Esophagus muscularis mucosa (tissue), 4 donors: ENCODE measurements at places on chromosomes 12 and 14. TPM values are rescaled to one million over a fixed set of nuclear protein-coding genes. Genes with fewer than 3 reads are reported as not detected.

DNA sequence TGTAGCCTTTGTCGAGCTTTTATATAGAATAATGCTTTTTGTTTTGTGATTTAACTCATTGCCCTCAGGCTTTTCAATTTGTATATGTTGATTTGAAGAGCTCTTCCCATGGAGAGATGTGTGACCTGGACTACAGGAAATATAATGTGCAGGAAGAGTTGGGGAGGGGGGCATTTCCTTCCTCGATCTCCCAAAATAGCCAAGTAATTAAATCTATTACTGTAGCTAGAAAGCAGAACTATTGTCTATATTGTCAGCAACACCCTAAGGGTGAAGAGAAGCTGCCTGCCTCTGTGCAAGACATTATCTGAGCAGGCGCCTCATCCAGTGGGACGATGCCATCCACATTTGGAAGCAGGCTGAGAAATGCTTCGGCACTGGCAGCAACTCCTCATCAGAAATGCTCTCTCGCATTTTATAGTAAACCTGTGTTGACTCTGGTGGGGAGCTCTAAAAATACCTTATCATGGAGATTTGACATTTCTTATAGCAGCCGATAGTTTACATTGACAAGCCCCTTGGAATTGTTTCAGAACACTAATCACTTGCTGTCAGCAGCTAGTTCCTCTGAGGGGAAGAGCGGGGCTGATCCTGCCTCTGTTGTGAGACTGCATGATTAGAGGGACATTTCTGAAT lies 392.5 kb upstream of the RGS6 start:
- H3K4me3 ChIP-seq, result peak overlapping the region; percentile 25

- peak overlapping the region; percentile 8 for H3K4me3 ChIP-seq
- no peaks in the 10 kb centered on the region for H3K27me3 ChIP-seq
- no peaks in the 10 kb centered on the region for H3K36me3 ChIP-seq
Measured at GRCh38 chr12:89384050-89384758, 31.9 kb upstream of the DUSP6 start.

GRCh38 chr14:93025055-93025454 lies 90.7 kb downstream of the ITPK1 start:
- no peaks in the 10 kb centered on the region for H3K36me3 ChIP-seq
- no peak overlapping the region for H3K4me3 ChIP-seq
- no peak for DNase-seq
- no peak overlapping the region for H3K27ac ChIP-seq
- H3K27me3 ChIP-seq, result no peaks in the 10 kb centered on the region

The DCN gene
- total RNA-seq, result 1,556 TPM

The HOTAIR gene
- not detected for total RNA-seq
